Right atrium auricular region (tissue), 2 donors: ENCODE measurements at places on chromosomes 2 and 18. TPM values are rescaled to one million over a fixed set of nuclear protein-coding genes. Genes with fewer than 3 reads are reported as not detected.

The MAPK4 gene
- 17.9 TPM for total RNA-seq

The POU3F3 gene
- total RNA-seq: not detected

DNA sequence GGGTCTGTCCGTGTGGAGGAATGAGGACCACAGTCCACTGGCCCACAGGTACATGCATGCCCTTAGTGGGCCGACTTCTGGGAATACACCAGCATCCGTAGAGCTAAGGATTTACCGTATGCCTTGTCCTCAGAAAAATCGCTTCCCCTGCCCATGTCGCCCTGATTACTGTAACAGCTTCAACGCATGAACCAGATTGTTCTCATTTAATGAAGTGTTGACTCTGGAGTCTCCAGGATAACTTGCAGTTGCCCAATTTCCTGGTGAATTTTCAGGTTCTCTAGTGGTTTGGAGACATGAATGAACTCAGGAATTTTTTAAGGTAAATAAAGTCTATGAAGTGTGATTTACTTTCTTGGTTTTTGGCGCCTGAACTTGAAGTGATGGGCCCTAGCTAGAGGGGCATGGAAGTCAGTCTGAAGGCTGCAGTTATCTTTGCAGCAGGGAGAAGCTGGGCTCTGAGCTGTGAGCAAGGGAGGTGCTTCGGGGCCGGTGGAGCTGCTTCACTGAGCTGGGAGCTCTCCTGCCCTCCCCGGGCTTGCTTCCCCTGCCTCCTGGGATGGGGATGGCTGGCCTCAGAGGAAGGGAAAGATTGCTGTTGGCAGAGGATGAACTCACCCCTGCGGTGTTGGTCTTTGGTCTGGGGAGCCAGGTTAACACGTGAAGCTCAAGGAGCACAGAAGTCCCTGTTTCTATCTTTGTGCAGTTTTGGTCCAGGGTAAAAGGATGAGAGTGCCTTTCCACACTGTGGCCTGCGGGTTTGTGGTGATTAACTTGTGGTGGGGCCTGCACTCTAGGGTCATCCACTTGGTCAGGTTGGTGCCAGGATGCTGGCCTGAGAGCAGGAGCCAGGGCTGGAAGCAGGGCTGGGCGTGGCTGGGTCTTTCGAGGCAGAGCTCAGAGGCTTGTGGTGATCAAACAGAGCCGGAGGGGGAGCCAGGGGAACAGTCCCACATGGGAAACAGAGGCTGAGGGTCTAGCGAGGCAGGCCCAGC lies 28.1 kb downstream of the TCF7L1 start:
- no peak overlapping the region for H3K27ac ChIP-seq
- no peaks in the 10 kb centered on the region for H3K27me3 ChIP-seq
- no peak for DNase-seq
- no peaks in the 10 kb centered on the region for H3K36me3 ChIP-seq

DNA sequence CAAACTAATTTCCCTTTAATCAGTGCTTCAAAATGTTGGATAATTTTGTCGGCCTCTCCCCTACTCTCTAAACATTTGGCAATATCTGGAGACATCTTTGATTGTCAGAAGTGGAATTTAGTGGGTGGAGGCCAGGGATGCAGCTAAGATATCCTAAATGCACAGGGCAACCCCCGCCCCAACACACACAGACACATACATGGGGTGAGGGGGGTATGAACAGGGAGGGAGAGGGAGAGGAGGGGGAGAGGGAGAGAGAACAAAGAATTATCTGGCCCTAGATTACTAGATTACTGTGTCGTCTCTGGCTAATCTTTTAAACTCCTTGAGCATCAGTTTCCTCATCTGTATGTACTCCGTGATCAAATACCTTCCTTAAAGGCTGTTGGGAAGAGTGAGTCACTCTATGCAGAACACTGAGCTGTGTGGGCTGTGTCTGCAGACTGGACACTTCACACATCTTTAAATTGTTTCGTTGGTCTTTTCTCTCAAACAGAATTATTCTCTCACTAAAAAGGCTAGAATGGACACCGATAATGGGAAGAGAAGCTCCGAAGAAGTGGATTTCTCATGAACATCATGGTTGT lies 2.9 kb downstream of the RNF149 start:
- H3K4me3 ChIP-seq: peak overlapping the region; percentile 25
- no peak for DNase-seq
- H3K36me3 ChIP-seq: peaks cover 5% of the 10 kb centered on the region
- peak overlapping the region; percentile 28 for H3K27ac ChIP-seq
- no peaks in the 10 kb centered on the region for H3K27me3 ChIP-seq

The TDRD15 gene
- total RNA-seq: 1.7 TPM

The LINC00305 gene
- total RNA-seq: not detected

The UGT1A5 gene
- total RNA-seq: not detected

The TUBA3E gene
- total RNA-seq: 9.5 TPM

The GREB1 gene
- total RNA-seq: 3.1 TPM

DNA sequence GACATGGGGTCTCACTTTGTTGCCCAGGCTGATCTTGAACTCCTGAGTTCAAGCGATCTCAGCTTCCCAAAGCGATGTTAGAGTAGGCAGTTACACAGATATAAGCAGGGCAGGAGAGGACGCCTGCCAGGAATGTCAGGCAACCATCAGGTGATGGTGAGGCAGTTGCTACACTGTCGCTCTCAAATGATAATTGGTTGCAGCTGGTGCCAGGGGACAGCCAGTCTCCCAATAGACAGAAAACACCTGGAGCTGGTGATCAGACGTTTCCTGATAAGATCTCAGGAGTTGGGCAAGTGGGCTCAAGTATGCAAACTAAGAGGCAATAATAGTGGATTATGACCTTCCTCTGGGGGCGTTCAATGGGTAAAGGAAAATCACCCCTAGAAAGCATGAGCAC lies 163.1 kb upstream of the RGPD4 start:
- H3K4me3 ChIP-seq: no peak overlapping the region
- no peak overlapping the region for H3K27ac ChIP-seq
- DNase-seq: no peak
- no peaks in the 10 kb centered on the region for H3K4me1 ChIP-seq

The MMADHC gene
- total RNA-seq: 90.5 TPM

DNA sequence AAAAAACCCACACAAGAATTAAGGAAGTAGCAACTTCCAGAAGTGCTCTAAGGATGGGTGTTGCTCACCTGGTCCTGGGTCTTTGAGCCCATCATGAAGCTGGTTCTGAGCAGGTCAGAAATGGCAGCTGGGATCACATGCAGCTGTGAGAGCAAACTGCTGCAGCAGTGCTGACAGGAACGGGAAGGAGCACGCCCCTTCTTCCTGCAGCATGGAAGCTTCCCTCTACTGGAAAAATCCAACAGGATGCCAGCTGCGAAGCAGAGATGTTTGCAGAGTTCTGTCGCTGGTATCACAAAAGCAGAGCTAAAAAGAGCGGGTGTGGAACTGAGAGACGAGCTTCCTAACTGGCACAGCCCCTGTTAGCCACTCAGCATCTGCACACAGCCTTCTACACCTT lies 33.7 kb downstream of the EIF4E2 start:
- peaks cover 11% of the 10 kb centered on the region for H3K4me1 ChIP-seq
- no peak overlapping the region for H3K4me3 ChIP-seq
- no peak overlapping the region for H3K27ac ChIP-seq
- no peaks in the 10 kb centered on the region for H3K27me3 ChIP-seq

GRCh38 chr2:139790807-139791752 lies 1010.9 kb upstream of the NXPH2 start:
- DNase-seq: no peak
- no peaks in the 10 kb centered on the region for H3K4me1 ChIP-seq
- no peaks in the 10 kb centered on the region for H3K36me3 ChIP-seq
- no peak overlapping the region for H3K4me3 ChIP-seq
- no peaks in the 10 kb centered on the region for H3K27me3 ChIP-seq

DNA sequence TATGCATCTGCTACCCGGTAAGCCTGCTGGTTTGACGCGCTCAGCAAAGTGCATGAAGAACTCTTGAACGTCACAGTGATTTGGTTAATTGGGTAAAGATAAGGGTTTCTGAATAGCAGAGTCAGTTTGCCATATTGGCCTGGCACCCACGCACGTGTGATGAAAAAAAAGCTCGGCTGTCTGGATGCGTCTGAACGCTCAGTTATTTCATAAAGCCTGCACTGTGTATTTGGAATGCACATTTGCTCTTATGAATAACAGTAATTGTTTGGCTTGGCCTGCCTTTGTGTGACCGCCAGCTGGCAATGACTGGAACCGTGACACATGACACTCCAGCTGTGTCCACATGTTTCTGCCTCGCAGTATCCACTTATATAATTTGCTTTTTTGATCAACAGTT lies 129.2 kb upstream of the MEIS1 start:
- H3K27me3 ChIP-seq: no peaks in the 10 kb centered on the region
- peak; percentile 80 for DNase-seq
- H3K36me3 ChIP-seq: no peaks in the 10 kb centered on the region
- no peaks in the 10 kb centered on the region for H3K4me1 ChIP-seq
- no peak overlapping the region for H3K27ac ChIP-seq
- no peak overlapping the region for H3K4me3 ChIP-seq

The EVX2 gene
- not detected for total RNA-seq

DNA sequence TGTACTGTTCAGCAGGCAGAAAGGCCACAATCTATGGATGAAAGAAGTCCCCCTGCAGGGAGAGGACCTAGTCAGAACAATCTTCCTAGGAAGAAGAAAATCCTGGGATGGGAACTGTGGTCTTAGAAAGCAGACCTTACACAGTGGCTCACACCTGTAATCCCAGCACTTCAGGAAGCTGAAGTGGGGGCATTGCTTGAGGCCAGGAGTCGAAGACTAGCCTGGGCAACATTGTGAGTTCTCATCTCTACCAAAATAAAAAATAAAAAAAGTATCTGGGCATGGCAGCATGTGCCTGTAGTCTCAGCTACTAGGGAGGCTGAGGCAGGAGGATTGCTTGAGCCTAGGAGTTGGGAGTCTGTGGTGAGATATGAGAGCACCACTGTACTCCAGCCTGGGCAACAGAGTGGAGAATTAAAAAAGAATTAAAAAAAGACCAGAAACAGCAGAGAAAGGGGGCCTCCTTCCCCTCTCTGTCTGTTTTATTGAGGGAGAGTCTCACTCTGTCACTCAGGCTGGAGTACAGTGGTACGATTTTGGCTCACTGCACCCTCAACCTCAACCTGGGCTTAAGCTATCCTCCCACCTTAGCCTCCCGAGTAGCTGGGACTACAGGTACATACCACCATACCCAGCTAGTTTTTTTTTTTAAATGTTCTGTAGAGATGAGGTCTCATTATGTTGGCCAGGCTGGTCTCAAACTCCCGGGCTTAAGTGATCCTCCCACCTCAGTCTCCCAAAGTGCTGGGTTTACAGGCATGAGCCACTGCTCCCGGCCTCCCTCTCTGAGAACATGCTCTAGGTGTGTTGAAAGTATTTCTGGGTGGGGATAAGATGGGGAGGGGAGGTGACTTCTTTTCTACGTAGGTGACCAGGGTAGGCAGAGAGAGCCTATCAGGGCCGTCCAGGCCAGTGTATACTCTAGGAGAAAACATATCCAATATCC lies 7.4 kb downstream of the RHOB start:
- no peak overlapping the region for H3K4me3 ChIP-seq
- H3K4me1 ChIP-seq: no peaks in the 10 kb centered on the region
- no peak overlapping the region for H3K27ac ChIP-seq
- H3K36me3 ChIP-seq: peaks cover 8% of the 10 kb centered on the region
- H3K27me3 ChIP-seq: no peaks in the 10 kb centered on the region
- peak; percentile 51 for DNase-seq

DNA sequence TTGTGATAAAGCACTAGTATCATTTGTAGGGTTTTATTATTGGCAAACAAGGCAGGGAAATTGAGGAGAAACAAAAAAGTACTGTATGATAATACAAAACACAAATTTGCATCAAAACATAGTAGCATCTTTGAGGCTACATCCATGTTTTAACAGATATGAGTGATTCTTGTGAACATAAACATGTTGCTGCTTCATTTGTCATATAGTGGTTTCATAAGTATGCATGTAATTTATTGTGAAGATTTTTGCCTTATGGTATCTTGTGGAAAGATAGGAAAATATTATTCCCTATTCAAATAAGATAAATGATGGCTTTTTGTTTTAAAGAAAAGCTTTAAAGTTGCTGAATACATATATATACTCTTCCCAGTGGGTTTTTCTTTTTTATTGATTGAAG lies 60.3 kb downstream of the VRK2 start:
- H3K4me1 ChIP-seq: no peaks in the 10 kb centered on the region
- H3K27ac ChIP-seq: no peak overlapping the region
- H3K4me3 ChIP-seq: no peak overlapping the region
- no peaks in the 10 kb centered on the region for H3K36me3 ChIP-seq
- H3K27me3 ChIP-seq: no peaks in the 10 kb centered on the region

- H3K27me3 ChIP-seq: no peaks in the 10 kb centered on the region
- peak overlapping the region; percentile 49 for H3K27ac ChIP-seq
- no peaks in the 10 kb centered on the region for H3K36me3 ChIP-seq
- DNase-seq: no peak
- peaks cover 22% of the 10 kb centered on the region for H3K4me1 ChIP-seq
Observed at GRCh38 chr18:45619826-45620201, 4.5 kb downstream of the SLC14A2 start.

- no peaks in the 10 kb centered on the region for H3K27me3 ChIP-seq
- no peak overlapping the region for H3K27ac ChIP-seq
- H3K4me1 ChIP-seq: no peaks in the 10 kb centered on the region
- H3K36me3 ChIP-seq: no peaks in the 10 kb centered on the region
Observed at GRCh38 chr2:64323197-64323596, 130.8 kb upstream of the LGALSL start.

- DNase-seq: no peak
- H3K27me3 ChIP-seq: no peaks in the 10 kb centered on the region
- H3K4me3 ChIP-seq: no peak overlapping the region
- H3K4me1 ChIP-seq: no peaks in the 10 kb centered on the region
- H3K27ac ChIP-seq: no peak overlapping the region
Observed at GRCh38 chr2:236057375-236057774, 110.8 kb downstream of the GBX2 start.

The SKA1 gene
- not detected for total RNA-seq

GRCh38 chr2:128786316-128786715 lies 467.6 kb upstream of the HS6ST1 start:
- no peaks in the 10 kb centered on the region for H3K27me3 ChIP-seq
- no peaks in the 10 kb centered on the region for H3K4me1 ChIP-seq
- H3K27ac ChIP-seq: no peak overlapping the region
- H3K36me3 ChIP-seq: no peaks in the 10 kb centered on the region
- no peak overlapping the region for H3K4me3 ChIP-seq
- DNase-seq: peak; percentile 55

DNA sequence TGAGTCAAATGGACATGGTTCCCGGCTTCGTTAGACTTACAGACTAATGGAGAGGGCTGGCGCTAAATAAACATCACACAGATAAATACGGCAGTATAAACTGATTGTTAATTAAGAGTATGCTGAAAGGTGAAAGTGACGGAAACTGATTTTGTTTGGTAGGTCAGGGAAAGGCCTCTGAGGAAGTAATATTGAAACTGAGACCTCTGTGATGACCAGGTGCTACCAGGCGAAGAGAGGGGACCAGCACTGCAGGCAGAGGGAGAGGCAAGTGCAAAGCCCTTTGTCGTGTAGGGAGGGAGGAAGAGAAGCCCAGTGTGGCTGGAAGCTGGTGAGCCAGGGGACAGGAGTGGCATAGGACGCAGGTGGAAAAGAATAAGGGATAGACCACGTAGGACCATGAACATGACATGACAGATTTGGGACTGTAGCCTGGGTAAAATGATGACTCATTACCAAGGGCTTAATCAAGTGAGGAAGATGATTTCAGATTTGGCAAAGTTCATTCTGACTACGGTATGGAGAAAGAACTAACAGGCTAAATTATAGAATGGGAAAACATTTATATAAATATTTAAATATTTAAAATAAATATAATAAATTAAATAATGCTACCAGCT lies 433.1 kb downstream of the NCKAP5 start:
- H3K27me3 ChIP-seq: no peaks in the 10 kb centered on the region
- H3K27ac ChIP-seq: no peak overlapping the region
- H3K36me3 ChIP-seq: no peaks in the 10 kb centered on the region

The CHRNG gene
- total RNA-seq: not detected
